ENCODE measurements at places on chromosomes 5 and 9. TPM values are rescaled to one million over a fixed set of nuclear protein-coding genes. Genes with fewer than 3 reads are reported as not detected.
A peak's percentile ranks its signal among the peaks of the same experiment; 100 is the strongest.

DNA sequence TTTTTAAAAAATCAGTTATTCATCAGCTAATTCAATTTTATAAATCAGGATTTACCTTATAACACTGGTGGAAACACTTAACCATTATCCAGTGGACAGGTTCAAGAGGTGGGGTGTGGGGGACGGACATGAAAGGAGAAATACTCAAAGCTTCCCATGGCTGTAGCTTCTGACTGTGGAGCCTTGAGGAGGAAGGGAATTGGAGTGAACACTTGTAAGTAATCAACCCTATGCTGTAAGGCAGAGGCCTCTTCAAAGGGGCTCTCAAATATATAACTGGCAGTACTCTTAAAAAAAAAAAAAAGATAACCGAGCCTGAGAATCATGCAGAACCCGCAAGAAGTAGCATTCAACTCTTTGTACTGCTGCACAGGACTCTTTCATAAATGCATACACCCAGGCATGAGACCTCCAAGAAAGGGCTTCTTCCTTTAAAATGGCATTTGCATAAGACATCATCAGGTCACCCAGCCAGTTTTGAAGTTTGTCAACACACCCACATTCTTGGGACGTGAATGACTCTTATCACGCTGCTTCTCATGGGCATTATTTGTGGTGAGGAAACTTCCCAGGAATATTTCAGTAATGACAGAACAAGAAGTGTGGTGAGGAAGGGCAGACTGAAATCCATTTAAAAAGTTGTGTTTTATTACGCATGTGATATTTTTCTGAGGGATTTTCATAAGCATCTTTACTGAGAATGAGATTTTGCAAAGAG is 8.1 kb downstream of the OSMR start:
- H3K4me1 ChIP-seq: peaks cover 6% of the 10 kb centered on the region
- no peaks in the 10 kb centered on the region for H3K36me3 ChIP-seq
- peak overlapping the region; percentile 37 for H3K27ac ChIP-seq
- H3K27me3 ChIP-seq: no peaks in the 10 kb centered on the region
- H3K4me3 ChIP-seq: no peak overlapping the region

DNA sequence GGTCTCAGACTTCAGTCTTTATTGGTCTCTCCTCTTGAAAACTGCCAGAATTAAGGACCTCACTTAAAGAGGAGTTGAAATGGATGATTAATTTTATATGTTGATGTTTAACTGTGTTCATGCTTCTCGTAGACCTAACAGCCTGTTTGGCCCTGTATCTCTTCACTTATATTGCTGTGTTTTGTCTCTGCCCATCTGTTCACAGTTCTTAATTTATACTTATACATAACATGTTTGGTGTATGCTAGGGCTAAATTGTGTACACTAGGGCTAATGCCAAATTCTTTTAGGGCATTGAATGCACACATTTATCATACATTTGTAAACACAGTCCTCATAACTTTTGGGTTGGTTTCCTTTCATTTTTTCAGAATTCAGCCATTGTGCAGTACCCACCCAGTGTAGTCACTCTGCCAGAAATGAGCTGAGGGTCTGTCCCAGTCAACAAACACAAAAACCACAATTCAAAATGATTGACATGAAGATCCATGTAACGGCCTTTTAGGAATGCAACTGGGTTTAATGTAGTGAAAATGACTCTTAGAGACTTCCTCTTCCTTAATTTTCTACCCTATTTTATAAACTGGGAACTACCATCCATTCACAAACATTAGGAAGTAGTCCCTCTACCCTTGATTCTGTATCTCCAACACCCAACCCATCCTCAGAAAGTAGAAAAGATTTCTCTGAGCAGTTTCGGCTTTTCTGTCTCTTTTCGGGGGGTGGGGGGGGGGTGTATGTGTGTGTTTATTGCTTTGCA is 668.8 kb upstream of the KLF4 start:
- H3K27ac ChIP-seq: no peak overlapping the region
- H3K36me3 ChIP-seq: no peaks in the 10 kb centered on the region
- H3K27me3 ChIP-seq: no peaks in the 10 kb centered on the region
- H3K4me3 ChIP-seq: no peak overlapping the region

DNA sequence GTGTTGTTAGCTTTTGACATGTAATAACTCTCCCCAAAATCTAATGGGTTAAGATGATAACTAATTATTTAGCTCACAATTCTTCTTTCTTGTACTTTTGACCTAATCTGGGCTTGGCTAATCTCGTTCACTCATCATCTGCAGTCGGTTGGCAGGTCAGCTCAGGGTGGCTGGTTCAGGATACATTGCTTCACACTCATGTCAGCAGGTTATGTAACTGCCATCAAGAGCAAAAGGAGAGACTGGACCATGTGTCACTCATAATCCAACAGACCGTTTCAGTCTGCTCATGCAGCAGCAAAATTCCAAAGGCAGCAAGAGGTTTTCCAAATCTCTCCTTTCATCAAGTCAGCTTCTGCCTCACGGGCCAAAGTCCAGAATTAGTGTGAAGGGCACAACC is 998.4 kb upstream of the CTNND2 start:
- DNase-seq: no peak
- no peaks in the 10 kb centered on the region for H3K27me3 ChIP-seq
- no peak overlapping the region for H3K4me3 ChIP-seq
- H3K27ac ChIP-seq: no peak overlapping the region

Gene FREM1
- total RNA-seq: 0.50 TPM
